ENCODE measurements at places on chromosomes 4 and X. TPM values are rescaled to one million over a fixed set of nuclear protein-coding genes. Genes with fewer than 3 reads are reported as not detected.

- no peak for DNase-seq
Measured at GRCh38 chr4:38242822-38243387, 282.7 kb downstream of the PTTG2 start.

DNA sequence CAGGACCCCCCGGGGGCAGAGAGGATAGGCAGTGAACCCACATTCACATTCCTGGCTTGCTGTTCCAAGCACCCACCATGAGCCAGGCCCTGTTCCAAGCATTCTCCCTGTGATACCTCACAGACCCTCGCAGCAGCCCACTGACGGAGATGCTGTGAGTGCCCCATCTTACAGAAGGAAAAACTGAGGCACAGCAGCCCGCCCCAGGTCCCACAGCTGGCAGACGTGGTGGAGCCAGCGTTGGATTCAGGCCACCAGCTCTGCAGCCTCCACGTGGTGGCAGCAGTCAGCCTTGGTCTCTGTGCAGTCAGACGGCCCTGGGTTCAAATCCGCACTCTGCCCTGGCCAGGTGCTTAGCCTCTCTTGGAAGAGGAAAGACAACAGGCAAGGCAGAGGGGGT lies 16.8 kb downstream of the MAN2B2 start:
- no peak for DNase-seq

MAGEB1 gene
- total RNA-seq, result not detected

DHRSX gene
- total RNA-seq, result 22.8 TPM

DNA sequence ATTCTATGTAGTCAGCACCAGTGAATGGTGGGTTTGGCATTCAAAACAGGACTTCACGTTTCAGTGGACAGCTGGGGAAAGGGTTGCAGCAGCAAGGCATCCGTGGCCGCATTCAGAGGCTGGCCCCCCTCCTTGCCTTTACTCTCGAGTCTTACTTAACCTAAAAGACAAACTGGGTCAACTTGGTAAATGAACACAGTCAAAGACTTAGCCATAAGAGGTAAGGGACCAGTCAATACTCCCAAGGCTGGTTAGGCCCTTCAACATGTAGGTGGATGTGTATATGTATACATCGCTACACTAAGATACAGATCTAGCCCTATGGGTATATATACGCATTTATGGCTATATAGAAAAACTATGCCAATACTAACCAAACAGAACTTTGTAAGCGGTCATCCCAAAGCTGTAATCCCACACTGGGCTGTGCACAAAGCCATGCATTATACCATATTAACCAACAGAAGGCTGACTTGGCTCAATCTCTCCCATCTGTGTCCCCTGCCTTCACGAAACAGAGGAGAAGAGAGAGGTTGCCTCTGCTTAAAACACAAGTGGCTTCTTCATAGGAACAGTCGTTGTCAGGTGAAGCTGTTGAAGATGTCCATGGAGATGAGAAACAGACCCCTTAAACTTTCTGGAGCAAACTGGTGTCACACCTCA lies 61.9 kb downstream of the TSC22D3 start:
- no peak for DNase-seq

- DNase-seq, result peak; percentile 56
Measured at GRCh38 chrX:46547857-46548256, 2.6 kb upstream of the ZNF674 start.
